CD4-positive, alpha-beta T cell treated with Interferon alpha-2 for 1 hour (primary cell): ENCODE measurements at places on chromosomes 6 and 20.
A peak's percentile ranks its signal among the peaks of the same experiment; 100 is the strongest.

- no peak for DNase-seq
These were observed 22.4 kb downstream of the C20orf173 start for GRCh38 chr20:35506872-35507638.

- peak; percentile 19 for DNase-seq
These were observed 159.7 kb upstream of the RPS6KA2 start for GRCh38 chr6:166786704-166787293.

DNA sequence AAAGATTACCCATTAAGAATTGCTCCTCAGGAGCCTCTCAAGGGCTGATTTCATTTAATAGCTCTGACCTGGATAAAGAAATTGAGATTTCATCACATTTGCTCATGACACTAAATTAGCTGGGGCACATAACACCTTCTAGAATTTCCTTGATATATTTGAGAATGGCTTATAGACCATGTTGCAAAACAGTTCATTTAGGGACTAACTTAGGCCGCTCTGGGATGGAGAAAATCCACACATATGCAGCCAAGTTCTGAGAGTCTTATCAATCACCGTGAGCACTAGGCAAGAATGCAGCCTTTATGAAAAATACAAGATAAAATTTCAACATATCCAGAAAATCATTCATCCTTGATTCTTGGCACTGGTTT, 91.0 kb upstream of the MCHR2 start:
- no peak for DNase-seq

GRCh38 chr6:109720311-109720710, 29.2 kb downstream of the FIG4 start:
- DNase-seq = no peak

DNA sequence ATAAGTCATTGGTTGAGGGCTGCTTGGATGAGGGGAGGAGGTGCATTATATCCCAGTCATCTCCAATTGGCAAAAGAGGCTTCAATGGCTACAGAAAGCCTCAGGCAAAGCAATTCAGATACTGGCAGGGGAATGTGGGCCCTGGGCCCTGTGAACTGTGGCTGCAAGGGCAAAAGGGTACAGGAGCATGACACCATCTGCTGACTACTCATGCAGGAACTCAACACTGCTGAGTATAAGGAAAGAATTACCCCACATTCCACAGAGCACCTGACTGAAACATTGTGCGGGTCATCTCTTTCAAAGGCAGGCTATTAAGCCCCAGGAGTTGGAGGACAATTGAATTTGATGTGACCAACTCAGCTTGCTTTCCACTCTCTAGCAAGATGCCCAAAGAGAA, 92.1 kb upstream of the SPTLC3 start:
- DNase-seq = no peak

DNA sequence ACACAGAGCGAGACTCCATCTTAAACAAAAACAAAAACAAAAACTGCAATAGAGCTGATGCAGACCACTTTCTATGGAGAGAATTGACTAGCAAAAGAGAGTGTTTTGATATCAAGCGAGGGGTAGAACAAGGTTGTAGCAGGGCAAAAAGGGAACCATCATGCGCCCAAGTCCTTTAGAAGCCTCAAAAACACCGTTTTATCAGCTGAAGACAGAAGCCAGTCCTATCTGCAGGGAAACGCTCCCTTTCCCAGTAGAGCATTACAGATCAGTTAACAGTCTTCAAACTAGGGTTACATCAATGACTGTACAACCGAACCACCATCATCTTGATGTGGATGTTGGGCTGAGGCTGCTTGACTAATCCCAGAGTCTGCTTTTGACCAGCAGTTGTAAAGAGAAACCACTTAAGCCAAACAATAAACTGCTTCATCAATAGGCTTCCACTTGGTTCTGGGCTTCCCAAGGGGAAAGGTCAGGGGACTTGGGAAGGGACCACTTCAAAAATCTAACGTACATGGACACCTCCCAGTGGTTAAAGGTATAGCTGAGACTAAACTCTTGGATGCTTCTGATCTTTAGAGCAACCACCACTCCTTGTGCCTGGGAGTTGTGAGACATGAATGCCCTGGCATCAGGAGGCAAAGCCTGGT, 59.6 kb upstream of the SPDEF start:
- DNase-seq = no peak

- no peak for DNase-seq
These were observed 56.1 kb downstream of the NCOA3 start for GRCh38 chr20:47557791-47558190.

- no peak for DNase-seq
These were observed 18.2 kb downstream of the AKAP12 start for GRCh38 chr6:151257985-151258445.
